Activated CD8-positive, alpha-beta memory T cell treated with anti-CD3 and anti-CD28 coated beads, Interleukin-2, amount 50 U/mL, for 4 hours (primary cell): ENCODE measurements at places on chromosomes 1 and 21.

GRCh38 chr1:11054666-11055065 lies 5.2 kb downstream of the SRM start:
- no peak for DNase-seq

DNA sequence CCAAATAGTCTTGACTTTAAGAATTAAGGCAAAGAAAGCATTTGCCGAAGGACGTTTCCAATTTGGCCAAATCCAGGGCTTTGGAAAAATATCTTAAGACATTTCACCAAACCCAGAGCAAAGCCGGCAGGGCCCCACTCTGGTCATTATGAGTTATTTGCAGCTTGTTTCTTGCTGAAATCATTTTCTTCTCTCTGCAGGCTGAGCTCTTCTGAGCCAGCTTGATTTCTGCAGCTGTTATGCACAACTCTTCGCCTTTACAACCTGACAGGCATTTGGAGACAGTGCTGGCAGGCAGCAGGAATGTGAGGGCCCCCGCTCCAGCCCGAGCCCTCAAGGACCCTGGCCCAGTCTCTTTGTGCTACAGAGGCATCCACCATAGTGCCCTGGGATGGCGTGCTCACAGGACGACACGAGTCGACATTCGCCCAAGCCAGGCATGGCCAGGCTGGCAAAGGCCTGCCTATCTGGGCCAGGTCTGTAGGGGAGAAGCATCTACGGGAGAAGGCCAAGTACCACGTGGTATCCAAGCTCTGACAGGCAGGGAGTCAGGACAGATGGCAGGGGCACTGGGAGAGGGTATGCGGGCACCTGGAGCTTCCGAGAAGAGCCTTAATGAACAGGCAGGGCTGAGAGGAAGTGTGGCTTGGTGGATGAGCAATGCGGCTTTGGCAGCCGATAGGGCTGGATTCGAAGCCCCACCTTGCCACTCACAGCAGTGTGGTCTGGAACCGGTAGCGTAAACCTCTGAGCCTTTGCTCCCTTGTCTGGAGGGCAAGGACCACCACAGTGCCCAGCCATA lies 32.3 kb downstream of the SYF2 start:
- DNase-seq, result no peak

GRCh38 chr1:38129473-38129872 lies 82.9 kb upstream of the POU3F1 start:
- no peak for DNase-seq

DNA sequence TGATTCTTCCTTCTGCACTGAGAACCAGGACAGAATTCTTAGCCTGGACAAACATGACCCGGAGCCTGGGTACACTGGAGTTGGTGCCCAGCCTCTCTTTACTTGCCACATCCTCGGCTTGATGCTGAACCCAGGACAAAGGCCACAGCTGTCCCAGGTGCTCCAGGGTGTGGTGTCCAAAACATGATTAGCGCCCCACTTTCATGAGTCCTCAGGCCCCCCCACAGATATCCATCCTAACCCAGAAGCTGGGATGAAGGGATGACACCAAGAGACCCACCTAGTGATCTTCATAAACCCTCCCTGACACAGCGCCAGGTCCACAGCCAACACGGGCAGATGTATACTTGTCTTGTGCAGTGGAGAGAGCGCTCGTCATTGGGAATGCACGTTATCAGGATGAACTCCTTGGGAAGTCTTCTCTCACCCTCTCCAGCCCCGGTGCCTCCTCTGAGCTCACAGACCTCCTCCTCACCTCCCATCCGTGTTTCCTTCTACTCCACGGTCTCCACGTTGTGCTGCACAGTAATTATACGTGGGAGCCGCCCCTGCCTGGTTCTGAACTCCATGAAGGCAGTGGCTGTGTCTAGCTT lies 3.6 kb downstream of the ABCA4 start:
- no peak for DNase-seq

DNA sequence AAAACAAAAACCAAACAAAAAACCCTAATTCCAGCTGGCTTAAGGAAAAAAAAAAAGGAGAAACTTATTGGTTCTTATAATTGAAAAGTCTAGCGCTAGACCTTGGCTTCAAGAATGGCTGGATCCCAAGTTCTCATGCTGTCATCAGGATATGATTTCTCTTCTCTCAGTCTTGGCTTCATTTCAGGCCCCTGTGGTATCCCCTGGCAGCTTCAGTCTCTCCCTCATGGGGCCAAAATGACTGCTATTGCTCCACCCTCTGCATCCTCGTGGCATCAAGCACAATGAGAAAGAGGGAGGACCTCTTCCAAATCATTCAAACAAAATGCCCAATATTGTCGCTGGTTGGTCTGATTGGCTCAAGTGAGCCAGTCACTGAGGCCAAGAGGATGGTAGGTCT lies 80.7 kb downstream of the GIPC2 start:
- no peak for DNase-seq

GRCh38 chr21:41537356-41537755 lies 29.4 kb upstream of the TMPRSS2 start:
- DNase-seq, result no peak

DNA sequence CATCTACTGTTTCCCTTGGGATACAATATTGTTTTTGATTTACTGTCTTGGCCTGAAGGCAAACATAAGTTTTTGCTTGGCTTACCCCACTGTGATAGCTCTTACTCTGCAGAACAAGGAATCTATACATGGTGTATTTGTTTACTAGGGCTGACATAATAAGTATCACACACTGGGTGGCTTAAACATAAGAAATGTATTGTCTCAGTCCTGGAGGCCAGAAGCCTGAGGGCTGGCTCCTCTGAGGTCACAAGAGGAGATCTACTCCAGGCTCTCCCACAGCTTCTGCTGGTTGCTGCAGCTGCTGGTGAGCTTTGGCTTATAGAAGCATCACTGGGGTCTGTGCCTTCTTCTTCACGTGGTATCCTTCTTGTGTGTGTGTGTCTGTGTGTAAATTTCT lies 30.7 kb upstream of the IGSF5 start:
- DNase-seq, result no peak

DNA sequence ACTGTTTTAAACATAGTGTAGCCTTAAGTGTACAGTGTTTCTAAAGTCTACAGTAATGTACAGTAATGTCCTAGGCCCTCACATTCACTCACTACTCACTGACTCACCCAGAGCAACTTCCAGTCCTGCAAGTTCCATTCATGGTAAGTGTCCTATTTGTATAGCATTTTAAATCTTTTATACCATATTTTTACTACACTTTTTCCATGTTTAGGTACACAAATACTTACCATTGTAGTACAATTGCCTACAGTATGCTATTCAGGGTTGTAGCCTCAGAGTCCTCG lies 3.6 kb upstream of the S100A10 start:
- no peak for DNase-seq

DNA sequence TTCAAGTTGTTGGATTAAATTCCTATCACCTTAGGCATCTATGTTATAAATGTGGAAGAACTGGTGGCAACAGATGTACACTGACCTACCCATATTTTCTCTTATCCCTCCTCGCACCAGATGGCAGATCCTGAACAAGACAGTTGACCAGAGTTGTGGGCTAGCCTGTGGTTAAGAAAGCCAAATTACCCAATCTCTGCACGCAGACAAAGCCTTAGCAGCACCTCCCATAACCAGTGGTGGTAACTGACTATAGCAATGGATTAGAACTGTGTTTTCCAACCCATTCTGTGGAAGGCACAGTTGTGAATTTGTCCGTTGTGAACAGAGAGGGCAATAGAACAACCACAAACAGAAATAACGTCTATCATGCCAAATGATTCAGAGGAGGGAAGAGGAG lies 20.6 kb downstream of the ABCB10 start:
- DNase-seq, result no peak

DNA sequence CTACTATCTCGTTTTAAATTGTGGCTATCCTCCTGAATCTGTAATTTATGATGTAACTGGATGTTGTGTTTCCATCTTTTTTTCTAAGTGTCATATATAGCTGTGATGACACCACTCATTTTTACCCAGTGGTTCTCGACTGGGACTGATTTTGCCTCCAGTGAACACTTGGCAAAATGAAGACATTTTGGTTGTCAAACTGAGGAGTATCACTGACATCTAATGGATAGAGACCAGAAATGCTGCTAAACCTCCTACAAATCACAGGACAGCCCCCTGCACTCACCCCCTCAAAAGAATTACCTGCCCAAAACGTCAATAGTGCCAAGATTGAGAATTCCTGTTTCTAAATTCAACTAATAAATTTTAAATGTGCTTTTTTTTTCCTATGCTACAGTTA lies 1.9 kb downstream of the TRMT13 start:
- DNase-seq, result no peak

GRCh38 chr1:198717510-198717909 lies 78.7 kb downstream of the PTPRC start:
- no peak for DNase-seq

- DNase-seq, result no peak
These were observed 14.8 kb upstream of the AK5 start for GRCh38 chr1:77267035-77267434.

DNA sequence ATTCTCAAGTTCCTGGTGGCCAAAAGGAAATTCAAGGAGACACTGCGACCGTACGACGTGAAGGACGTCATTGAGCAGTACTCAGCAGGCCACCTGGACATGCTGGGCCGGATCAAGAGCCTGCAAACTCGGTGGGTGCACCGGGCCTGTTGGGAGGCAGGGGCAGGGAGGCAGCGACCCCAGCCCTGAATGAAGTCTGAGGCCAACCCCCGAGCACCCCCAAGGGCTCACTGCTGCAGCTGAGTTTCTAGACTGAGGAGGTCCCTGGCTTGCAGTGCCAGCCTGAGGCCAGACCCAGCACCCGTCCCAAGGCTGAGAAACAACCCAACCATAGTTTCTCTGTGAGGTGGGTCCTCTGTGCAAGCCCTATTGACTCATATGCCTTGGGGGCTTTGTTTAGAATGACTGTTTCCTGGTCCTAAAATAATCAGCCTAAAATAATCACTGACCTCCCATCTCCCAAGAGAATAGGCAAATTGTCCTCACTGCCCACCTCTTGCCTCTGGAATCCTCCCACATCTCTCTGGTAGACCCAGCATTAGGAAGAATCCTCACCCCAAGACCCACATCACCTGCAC lies 27.1 kb downstream of the CITED4 start:
- no peak for DNase-seq

DNA sequence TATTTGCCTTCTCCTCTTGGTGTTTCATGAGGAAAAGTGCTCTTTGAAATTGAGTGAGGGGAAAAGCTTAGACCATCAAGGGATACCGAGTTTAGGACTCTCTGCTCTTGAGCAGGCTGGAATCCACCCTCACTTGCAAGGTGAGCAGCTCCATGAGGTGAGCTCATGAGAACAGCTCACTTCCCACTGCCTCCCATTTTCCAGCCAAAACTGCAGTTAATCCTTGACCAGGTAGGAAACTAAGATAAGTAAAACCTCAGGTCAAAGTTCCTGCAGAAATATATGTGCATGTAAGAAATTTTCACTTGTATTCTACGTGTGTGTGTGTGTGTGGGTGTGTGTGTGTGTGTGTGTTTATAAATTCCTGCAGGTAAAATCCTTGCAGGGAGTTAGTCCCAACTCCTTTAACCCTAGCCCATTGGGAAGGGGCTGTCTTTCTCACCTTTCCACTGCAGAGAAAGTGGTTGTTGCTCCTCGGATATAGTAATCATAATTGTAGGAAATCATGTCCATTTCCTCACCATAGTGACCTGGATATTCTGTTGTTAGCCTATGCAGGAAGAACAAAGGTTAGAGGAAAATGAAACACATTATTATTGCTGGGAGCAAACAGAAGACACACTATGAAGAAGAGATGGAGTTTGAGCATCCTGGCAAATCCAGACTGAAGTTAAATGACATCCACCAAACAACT lies 28.3 kb downstream of the DPT start:
- DNase-seq, result no peak

DNA sequence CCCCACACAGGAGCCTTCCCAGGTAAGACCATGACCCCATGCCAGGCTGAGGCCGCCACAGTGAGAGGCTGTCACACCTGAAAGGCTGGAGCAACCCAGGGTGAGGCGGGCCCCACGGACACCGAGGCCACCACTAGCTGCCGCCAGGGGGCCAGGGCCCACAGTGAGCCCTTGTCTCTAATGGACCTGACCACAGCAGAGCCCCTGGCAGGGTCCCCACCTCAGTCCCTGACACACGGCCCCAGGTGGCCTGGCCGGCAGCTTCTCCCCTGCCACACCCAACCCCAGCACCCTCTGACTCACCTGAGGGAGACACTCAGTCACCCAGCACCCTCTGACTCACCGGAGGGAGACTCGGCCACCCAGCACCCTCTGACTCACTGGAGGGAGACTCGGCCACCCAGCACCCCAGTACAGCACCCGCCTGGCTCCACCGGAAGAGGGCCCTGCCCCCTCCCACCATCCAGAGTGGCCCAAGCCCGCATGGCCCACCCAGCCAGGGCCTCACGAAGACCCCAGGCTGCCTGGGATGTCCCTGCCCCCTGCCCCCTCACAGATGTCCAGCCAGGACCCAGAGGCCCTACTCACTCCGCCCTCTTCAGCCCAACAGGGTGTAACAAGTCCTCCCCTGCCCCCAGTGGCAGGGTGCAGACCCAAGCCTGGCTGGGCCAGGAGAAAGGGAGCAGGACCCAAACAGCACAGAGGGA lies 4.4 kb downstream of the DVL1 start:
- DNase-seq, result peak; percentile 63

- DNase-seq, result peak; percentile 43
These were observed 1.6 kb downstream of the CD247 start for GRCh38 chr1:167516404-167517388.

- no peak for DNase-seq
These were observed 219.6 kb downstream of the LTN1 start for GRCh38 chr21:28773036-28773435.

DNA sequence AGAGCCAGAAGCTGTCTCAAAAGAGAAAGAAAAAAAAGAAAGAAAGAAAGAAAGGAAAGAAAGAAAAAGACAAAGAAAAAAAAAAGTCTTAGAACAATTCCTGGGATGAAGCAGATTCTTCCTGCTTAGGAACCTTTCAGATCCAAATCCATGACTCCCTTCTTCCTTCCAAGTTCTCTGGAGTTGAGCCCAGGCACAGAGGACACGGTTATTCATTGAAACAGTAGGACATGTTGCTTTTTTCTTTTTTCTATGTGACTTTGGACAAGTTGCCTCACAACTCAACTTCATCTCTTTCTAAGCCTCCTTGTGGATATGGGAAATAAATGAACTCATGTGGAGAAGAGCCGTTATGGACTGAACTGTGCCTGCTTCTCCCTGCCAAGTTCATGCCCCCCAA lies 14.7 kb upstream of the TNFRSF8 start:
- DNase-seq, result no peak

- no peak for DNase-seq
These were observed 44.2 kb downstream of the KLHL20 start for GRCh38 chr1:173758980-173759379.

GRCh38 chr1:53485478-53486394 lies 26.5 kb downstream of the DMRTB1 start:
- DNase-seq, result peak; percentile 67

DNA sequence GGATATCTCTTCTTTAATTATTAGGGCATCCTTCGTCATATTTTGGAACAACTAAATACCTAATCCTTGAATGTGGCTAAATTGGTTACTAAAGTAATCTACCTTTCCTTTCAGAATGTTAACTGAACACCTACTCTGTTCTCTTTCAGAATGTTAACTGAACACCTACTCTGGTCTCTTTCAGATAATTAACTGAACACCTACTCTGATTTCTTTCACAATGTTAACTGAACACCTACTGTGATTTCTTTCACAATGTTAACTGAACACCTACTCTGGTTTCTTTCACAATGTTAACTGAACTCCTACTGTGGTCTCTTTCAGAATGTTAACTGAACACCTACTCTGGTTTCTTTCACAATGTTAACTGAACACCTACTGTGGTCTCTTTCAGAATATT lies 21.9 kb downstream of the RAB7B start:
- no peak for DNase-seq
